ENCODE measurements at places on chromosomes 7 and 10.

DNA sequence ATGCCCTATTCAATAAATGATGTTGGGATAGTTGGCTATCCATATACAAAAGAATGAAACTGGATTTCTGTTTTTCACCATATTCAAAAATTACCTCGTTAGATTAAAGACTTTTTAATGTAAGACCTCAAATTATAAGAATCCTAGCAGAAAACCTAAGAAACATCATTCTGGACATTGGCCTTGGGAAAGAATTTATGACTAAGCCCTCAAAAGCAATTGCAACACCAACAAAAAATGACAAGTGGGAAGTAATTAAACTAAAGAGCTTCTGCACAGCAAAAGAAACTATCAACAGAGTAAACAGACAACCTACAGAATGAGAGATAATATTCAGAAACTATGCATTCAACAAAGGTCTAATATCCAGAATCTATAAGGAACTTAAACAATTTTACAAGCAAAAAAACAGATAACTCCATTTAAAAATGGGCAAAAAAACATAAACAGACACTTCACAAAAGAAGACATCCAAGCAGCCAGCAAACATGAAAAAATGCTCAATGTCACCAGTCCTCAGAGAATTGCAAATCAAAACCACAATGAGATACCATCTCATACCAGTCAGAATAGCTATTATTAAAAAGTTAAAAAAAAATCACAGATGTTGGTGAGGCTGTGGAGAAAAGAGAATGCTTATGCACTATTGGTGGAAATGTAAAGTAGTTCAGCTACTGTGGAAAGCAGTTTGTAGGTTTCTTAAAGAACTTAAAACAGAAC is 309.8 kb downstream of the AHR start:
- no peak for DNase-seq

- no peak for DNase-seq
Observed at GRCh38 chr10:11176746-11177145, 159.1 kb downstream of the CELF2 start.

DNA sequence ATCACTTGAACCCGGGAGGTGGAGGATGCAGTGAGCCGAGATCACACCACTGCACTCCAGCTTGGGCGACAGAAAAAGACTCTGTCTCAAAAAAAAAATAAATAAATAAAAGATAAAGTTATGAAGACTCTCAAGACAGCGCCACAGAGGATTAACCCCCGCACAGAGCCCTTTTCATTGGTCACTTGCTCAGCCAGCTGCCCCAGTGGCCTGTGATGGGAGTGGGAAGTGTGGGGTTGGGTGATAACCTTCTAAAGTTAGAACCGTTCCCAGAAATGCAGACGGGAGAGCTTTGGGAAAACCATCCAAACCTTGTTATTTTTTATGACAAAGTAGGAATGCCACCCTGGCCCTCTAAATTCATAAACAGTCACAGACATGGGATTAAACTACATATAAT is 57.4 kb downstream of the PARP12 start:
- no peak for DNase-seq

- no peak for DNase-seq
Observed at GRCh38 chr10:102645388-102645740, 1.1 kb downstream of the TRIM8 start.

- DNase-seq = no peak
Observed at GRCh38 chr10:110524179-110524858, 26.6 kb downstream of the DUSP5 start.

- no peak for DNase-seq
Observed at GRCh38 chr10:31358688-31359330, 39.8 kb downstream of the ZEB1 start.

- no peak for DNase-seq
Observed at GRCh38 chr10:28326516-28327490, 23.9 kb upstream of the MPP7 start.

- DNase-seq = no peak
Observed at GRCh38 chr7:21942955-21943354, 2.7 kb downstream of the CDCA7L start.

DNA sequence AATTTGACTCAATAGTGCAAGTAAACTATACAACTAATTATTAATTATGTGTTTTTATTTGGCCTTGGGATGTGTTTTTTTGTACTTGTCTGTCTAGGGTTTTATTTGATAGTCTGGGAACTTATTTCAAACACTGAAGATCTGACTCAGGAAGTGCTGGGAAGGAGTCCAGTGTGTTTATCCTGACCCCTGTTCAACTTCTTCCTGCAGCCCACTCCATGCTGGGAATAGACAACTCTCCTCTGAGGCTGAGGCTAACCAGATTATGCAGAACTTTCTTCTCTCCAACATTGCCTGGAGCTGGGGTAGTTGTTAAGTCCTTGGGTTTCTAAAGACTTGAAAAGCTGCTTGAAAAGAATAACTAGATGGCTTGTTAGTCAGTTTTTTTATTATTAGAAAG is 6.9 kb downstream of the CISD1 start:
- DNase-seq = no peak

- DNase-seq = no peak
Observed at GRCh38 chr7:142869434-142869833, 14.6 kb downstream of the EPHB6 start.

- no peak for DNase-seq
Observed at GRCh38 chr10:60425392-60426110, 35.9 kb upstream of the ANK3 start.

GRCh38 chr7:134632937-134633540 is 13.6 kb upstream of the BPGM start:
- no peak for DNase-seq

DNA sequence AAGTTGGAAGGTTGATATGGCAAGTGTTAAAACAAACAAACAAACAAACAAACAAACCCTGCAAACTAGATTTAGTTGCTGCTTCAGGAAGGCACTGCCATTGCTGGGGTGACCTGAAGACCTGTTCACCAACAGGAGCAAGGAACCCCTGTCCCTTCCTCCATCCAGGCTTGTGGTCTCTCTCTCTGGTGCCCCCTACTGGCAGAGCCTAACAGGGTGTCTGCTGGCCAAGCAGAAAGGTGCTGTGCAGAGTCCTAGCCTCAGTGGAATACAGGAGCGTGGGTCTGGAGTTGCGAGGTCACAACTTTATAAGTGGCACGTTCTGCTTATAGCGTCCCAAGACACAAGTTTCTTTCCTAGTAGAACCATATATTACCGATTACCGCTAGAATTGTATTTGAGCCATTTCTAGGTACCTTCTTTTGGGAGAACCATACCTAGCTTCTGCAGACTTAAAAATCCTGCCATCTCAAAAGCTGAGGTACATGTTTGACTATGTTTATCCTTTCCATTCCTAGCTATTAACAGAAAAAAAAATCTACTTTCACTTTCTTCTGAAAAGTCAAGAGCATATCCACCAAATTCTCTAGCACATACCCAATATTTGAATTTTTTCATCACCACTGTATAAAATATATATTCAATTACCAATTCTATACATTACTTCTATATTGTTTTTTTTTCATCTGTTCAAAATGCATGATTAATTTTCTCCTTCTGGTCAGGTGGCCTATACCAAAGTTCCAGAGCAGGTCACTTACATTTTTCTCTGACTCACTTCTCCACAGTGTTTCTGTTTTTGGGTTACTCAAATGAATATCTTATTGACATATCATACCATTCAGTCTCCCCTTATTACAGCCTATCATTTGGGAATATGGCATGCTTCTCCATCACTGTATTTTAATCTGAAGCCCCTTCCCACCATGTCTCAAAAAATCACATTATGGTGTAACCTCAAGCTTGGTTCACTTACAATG is 29.1 kb upstream of the CALD1 start:
- no peak for DNase-seq

- no peak for DNase-seq
Observed at GRCh38 chr7:39413636-39414223, 152.5 kb upstream of the YAE1 start.

- peak; percentile 45 for DNase-seq
Observed at GRCh38 chr7:124029396-124030188, 3.3 kb downstream of the TMEM229A start.

GRCh38 chr10:131560166-131560565 is 248.6 kb upstream of the TCERG1L start:
- no peak for DNase-seq

DNA sequence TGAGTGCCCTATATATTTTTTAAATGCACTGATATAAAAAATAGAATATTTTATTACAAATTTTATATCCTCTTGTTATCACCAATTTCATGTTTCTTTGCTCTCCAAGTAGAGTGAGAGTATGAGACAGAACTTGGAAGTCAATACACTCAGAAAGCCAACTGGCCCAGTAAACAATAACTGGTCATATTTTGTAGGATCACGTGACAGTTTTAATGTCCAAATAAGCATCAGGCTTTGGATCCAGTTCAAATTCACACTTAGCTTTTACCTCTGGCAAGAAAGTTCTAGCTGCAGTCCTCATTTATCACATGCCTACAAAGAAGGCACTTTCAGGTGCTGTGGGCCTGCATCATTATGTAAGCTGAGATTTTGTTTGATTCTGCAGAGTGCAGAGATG is 21.6 kb upstream of the TPK1 start:
- DNase-seq = no peak

GRCh38 chr10:2964632-2965296 is 102.6 kb upstream of the PFKP start:
- no peak for DNase-seq

Data from NCI-H774 (cell line).